Activated naive CD4-positive, alpha-beta T cell treated with anti-CD3 and anti-CD28 coated beads for 36 hours (primary cell): ENCODE measurements at places on chromosomes 1 and 21.

GRCh38 chr1:116478621-116479020 is 92.2 kb downstream of the CD58 start:
- H3K27ac ChIP-seq: no peak overlapping the region
- no peaks in the 10 kb centered on the region for H3K27me3 ChIP-seq
- no peak for DNase-seq

DNA sequence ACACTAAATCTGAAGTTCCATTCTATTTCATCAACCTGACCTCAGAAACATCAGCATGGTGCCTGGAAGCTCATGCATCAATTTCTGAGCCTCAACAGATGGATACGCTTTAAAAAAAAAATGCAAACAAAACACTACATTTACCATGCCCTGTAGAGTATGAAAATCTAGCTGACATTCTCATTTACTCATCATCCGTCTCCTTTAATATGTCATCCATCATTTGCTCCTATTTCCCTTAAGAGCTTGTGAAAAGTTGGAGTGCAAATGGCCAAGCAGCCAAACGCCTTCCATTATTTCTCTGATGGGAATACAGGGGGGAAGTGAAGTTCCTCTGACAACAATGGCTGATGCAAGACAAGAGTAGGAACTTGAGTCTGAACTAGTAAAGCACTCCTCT is 295.0 kb downstream of the TGFB2 start:
- H3K27ac ChIP-seq: no peak overlapping the region
- DNase-seq: no peak
- H3K4me3 ChIP-seq: no peak overlapping the region

- H3K27me3 ChIP-seq: no peaks in the 10 kb centered on the region
- H3K4me3 ChIP-seq: no peak overlapping the region
- no peak for DNase-seq
- no peaks in the 10 kb centered on the region for H3K4me1 ChIP-seq
Measured at GRCh38 chr1:95957748-95958147, 723.7 kb downstream of the RWDD3 start.

- H3K36me3 ChIP-seq: peaks cover 27% of the 10 kb centered on the region
- peaks cover 49% of the 10 kb centered on the region for H3K4me1 ChIP-seq
- DNase-seq: peak; percentile 70
- H3K27ac ChIP-seq: peak overlapping the region; percentile 97
- peak overlapping the region; percentile 83 for H3K4me3 ChIP-seq
Measured at GRCh38 chr1:26790551-26790953, 2.8 kb downstream of the PIGV start.

DNA sequence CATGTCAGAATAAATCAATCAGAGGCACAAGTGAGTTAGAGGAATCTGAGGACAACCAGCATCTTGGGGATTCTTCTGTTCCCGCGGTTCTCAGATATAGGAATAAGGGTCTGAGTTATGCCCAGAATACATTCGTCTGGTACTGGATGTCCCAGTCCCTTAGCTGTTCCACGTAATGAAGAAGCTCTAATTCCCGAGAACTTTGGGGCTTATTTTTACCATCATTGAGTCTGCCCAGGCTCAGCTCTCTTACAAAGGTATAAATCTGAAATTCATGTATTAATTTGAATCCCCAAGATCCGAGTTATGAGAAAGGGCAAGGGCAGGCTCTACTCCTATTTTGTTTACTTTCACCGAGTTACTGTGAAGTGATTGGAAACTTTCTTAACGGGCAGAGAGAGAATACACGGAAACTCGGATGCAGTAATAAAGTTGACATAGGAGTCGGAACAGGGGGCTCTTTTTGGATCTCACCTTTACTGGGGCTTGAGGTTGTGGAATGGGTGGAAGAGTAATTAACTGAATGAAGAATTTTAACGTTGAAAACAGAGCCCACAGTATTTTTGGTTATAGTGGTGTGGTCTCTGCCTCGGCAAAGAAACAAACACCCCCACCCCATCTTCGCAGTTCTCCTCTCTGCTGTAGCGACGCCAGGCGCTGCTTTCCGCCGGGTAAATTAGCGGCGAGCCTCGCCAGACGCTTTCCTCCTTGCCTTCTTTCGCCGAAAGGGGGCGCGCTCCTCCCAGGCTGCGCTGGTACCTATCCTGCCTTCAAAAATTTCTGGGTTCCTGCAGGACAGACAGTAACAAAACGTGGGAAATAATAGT is 7.1 kb downstream of the PRRX1 start:
- peaks cover 74% of the 10 kb centered on the region for H3K27me3 ChIP-seq
- peaks cover 20% of the 10 kb centered on the region for H3K4me1 ChIP-seq
- H3K4me3 ChIP-seq: no peak overlapping the region
- H3K36me3 ChIP-seq: no peaks in the 10 kb centered on the region

GRCh38 chr1:71223641-71224340 is 143.0 kb upstream of the ZRANB2 start:
- H3K27me3 ChIP-seq: no peaks in the 10 kb centered on the region
- no peaks in the 10 kb centered on the region for H3K4me1 ChIP-seq
- no peak for DNase-seq
- no peak overlapping the region for H3K4me3 ChIP-seq
- no peak overlapping the region for H3K27ac ChIP-seq

DNA sequence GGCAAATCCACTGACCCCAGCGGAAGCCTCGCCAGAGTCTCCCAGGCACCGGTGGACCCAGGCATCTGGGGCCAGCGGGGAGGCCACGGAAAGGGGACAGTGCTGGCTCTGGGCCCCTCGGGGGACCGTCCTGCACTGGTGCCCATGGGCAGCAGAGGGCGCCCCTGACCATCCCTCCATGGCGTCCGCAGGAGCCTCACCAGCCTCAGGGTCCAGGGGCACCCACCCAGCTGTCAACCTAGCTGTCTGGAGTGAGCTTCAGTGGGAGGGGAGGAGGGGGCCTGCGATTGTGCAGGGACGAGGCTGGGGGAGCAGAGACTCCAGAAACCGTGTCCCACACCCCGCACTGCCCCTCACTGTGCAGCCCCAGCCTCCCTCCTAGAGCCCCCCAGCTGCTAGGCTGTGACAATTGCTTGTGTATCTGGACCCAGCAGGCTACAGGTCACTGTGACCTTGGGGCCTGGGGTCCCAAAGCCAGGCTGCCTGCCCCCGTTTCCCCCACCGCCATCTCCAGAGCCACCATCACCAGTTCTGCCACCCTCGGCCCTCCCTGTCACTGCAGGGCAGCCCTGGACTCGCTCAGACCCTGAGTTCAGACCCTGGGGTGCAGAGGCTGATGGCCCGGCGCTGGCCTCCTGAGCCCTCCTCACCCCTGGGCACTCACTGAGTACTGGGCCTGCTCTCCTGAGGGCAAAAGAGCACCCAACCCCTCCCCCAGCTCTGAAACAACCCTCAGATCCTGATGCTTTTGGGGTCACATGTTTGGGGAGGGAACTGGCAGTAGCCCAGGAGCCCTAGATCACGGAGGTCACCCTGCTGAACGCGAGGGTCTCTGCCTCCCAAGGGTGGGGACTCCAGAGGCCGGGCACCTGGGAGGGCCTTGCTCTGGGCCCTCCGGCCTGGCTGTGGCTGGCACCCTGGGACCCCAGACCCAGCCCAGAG is 10.6 kb upstream of the COL6A1 start:
- peak; percentile 67 for DNase-seq
- no peak overlapping the region for H3K27ac ChIP-seq
- no peak overlapping the region for H3K4me3 ChIP-seq
- peaks cover 9% of the 10 kb centered on the region for H3K27me3 ChIP-seq
- peaks cover 15% of the 10 kb centered on the region for H3K4me1 ChIP-seq

DNA sequence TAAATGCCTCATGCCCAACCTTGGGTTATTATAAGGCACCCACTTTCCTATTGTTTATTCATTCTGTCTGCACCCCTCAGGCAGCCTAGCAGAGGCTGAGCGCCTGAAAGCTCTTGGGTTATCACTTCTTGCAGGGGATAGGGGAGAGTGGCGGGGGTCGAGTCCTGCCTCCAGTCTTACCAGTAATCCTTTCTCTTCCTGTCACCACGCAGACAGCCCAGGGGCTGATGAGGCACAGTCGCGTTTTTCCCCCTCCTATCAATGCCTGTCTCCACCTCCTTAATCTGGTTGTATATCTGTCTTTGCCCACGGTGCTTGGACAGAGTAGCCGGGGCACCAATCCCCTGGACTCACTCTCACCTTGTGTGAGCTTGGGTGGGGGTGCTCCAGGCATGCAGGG is 733.1 kb downstream of the MATN1 start:
- peaks cover 5% of the 10 kb centered on the region for H3K27me3 ChIP-seq
- no peaks in the 10 kb centered on the region for H3K36me3 ChIP-seq
- no peak for DNase-seq

DNA sequence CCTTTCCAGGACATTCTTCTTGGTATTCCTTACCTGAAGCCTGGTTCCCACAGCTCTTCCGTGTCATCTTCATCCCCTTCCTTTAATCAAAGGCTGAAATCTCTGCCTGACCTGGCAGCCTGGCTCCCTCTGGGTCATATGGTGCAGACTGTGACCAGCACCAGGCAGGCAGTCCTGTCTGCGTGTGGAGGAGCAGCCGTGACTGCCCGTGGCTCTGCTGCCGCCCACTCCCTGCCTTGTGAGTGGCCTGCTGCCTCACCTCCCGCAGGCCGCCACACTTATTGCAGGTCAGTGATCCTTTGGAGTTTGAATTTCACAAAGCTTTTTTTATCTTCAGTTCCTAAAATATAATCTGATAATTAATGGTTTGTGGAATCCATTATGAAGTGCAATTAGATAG is 36.2 kb upstream of the EPHA8 start:
- H3K36me3 ChIP-seq: peaks cover 28% of the 10 kb centered on the region
- no peak overlapping the region for H3K4me3 ChIP-seq
- H3K4me1 ChIP-seq: no peaks in the 10 kb centered on the region
- H3K27me3 ChIP-seq: no peaks in the 10 kb centered on the region
- H3K27ac ChIP-seq: no peak overlapping the region

DNA sequence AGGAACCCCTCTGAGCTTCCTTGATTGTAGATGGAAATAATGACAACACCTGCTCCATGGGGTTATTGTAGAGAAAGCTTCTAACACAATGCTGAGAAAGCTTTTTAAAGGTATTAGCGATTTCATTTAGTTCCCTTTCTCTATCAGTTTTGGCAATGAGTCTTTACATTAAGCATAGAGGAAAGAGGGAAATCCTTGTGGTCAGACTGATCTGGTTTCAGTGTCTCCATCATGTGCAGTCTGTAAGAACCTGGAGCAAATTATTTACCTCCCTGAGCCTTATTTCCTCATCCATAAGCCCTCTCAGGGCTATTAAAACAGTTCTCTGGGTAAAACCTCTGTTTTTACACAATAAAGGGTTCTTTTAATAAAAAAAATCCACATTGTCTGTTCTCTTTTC is 87.5 kb downstream of the FGGY start:
- peaks cover 2% of the 10 kb centered on the region for H3K4me1 ChIP-seq
- peaks cover 7% of the 10 kb centered on the region for H3K36me3 ChIP-seq
- H3K27me3 ChIP-seq: no peaks in the 10 kb centered on the region
- DNase-seq: no peak

- no peak for DNase-seq
- H3K27ac ChIP-seq: no peak overlapping the region
- H3K27me3 ChIP-seq: no peaks in the 10 kb centered on the region
- H3K4me3 ChIP-seq: no peak overlapping the region
- H3K36me3 ChIP-seq: peaks cover 8% of the 10 kb centered on the region
Measured at GRCh38 chr1:101275672-101276071, 38.9 kb downstream of the S1PR1 start.

- no peak overlapping the region for H3K4me3 ChIP-seq
- peaks cover 2% of the 10 kb centered on the region for H3K27me3 ChIP-seq
- no peak overlapping the region for H3K27ac ChIP-seq
- no peaks in the 10 kb centered on the region for H3K36me3 ChIP-seq
Measured at GRCh38 chr1:34730485-34730884, 24.4 kb upstream of the GJB5 start.

GRCh38 chr1:154736841-154737240 is 128.9 kb upstream of the ADAR start:
- peak overlapping the region; percentile 72 for H3K27ac ChIP-seq
- H3K36me3 ChIP-seq: no peaks in the 10 kb centered on the region
- H3K4me3 ChIP-seq: no peak overlapping the region

GRCh38 chr1:115719285-115719684 is 49.2 kb downstream of the CASQ2 start:
- no peak overlapping the region for H3K27ac ChIP-seq
- no peaks in the 10 kb centered on the region for H3K4me1 ChIP-seq
- no peak overlapping the region for H3K4me3 ChIP-seq
- no peaks in the 10 kb centered on the region for H3K36me3 ChIP-seq
- H3K27me3 ChIP-seq: peaks cover 4% of the 10 kb centered on the region

DNA sequence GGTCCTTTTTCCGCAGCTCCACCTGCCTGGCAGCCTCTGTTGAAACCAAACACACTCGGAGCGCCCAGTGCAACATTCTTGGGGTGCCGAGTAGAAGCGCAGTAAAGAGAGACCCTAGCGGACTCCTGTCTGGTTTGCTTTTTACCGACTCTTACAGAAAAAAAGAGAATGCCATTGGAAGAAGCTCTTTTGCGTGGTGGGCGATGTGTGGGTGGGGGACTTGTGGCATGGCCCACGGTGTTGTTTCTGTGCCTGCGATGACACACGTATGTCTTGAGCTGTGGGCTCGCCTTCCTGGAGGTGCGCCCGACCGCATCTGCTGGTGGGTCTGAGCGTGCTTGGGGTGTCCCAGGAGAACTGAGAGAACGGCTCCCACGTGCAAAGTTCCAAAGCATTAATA is 7.3 kb upstream of the BARHL2 start:
- H3K36me3 ChIP-seq: peaks cover 6% of the 10 kb centered on the region
- DNase-seq: no peak
- no peak overlapping the region for H3K4me3 ChIP-seq
- peaks cover 57% of the 10 kb centered on the region for H3K4me1 ChIP-seq
- H3K27me3 ChIP-seq: peaks cover 89% of the 10 kb centered on the region

DNA sequence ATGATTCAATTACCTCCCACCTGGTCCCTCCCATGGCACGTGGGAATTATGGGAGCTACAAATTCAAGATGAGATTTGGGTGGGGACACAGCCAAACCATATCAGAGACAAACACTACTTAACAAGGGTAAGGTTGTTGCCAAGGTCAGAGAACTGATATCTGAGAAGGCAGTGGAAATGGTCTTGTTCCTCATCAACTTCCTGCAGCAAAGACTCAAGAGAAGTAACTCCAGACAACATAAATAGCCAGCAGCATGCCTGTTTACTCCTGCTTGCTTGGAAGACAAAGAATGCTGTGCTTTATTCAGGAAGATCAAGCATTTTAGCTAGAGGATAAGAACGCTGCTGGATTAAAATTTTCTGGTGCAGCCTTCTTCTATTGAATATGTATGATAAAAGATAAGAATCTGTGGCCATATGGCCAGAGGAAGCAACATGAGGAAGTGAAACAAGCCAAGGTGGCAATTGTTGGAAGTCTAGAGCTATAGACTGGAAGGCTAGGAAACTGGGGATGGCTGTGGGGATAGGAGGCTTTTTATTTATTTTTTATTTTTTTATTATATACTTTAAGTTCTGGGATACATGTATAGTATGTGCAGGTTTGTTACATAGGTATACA is 36.4 kb downstream of the DDAH1 start:
- no peak for DNase-seq
- no peaks in the 10 kb centered on the region for H3K36me3 ChIP-seq
- peaks cover 2% of the 10 kb centered on the region for H3K27me3 ChIP-seq

DNA sequence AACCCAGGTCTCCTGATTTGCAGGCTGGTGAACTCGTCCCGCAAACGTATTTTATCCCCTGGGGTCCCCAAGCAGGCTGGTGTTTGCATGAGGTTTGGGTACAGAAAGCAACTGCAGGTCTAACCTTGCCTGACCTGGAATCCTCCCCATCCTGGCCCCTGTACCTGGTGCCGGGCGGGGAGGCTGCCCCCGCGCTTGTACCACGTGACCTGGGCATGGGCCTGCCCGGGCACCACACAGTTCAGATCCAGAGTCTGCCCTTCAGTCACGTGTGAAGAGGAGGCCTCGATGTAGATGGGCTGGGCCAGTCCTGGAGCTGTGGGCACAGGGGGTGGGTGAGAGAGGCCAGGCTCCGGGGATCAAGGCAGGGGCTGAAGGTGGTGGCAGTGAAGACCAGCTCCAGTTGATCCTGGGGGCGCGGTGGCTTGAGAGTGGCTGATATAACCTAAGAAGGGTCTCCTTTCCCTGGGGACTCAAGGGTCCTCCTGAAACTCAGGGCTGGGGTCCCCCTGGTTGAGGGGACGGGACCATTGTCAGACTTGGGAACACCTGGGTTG is 30.6 kb downstream of the LDLRAD2 start:
- H3K27me3 ChIP-seq: no peaks in the 10 kb centered on the region
- no peaks in the 10 kb centered on the region for H3K4me1 ChIP-seq
- no peak for DNase-seq
